NCI-H446 treated with DMSO at 0.1 percent for 48 hours (cell line): ENCODE measurements at places on chromosomes 5 and 9.

GRCh38 chr5:134813827-134814226 is 31.9 kb upstream of the C5orf24 start:
- DNase-seq, result no peak

- no peak for DNase-seq
Observed at GRCh38 chr5:60700416-60700757, 421 bp upstream of the DEPDC1B start.

DNA sequence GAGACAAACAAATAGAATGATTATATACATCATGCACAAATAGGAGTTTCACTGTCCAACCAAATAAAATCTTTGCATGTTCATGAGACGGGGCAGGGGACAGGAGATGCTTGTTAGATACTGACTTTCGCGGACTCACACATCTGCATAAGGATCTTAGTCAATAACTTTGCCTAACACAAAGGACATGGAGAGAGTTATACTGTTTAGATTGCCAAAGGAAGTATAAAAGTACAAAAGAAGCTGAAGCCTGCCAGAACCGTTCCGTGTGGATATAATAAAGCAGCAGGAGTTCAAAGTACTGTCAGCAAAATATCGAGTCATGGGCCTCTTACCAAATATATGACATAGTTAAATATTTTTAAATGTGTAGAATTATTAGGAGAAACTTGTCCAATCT is 1148.4 kb downstream of the EFNA5 start:
- peak; percentile 66 for DNase-seq

DNA sequence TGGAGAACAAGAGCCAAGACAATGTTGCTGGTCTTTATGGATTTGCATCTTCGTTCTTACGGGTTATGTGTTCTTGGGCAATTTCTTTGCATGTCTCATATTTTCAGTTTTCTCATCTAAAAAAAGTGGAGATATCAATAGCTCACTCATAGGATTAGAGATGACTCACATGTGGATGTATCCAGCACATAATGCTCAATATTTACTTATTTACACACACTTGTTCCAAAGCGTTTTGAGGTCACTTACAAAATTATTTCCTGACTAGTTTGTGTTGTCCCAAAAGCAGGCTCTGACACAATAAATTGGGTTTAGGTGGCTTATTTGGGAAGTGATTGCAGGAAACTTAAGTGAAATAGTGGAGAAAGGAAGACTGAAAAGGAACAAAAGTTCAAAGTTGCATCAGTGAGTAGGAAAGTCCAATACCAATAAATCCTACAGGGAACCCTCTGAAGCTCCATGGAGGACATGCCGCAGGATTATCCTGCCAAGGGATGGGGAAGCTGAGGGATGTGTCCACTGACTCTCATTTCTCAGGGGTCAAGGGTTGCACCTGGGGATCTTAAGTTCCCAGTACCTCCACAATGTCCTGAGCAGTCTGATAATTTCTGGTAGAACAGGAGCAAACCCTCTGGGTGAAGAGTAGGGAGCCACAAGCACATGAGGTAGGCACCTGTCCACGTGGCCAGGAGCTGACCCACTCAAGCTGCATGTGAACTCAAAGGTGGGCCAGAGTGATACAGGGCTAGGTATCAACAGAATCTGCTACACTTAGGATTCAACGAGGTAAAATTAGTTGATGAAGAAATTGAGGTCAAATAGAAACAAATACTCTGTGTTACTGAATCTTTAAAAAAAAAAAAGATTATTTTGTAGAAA is 37.4 kb upstream of the SLC44A1 start:
- DNase-seq, result no peak

GRCh38 chr5:113723021-113723420 is 209.5 kb downstream of the YTHDC2 start:
- DNase-seq, result no peak
